ENCODE measurements at places on chromosomes 7 and 10.

- no peak for DNase-seq
Measured at GRCh38 chr10:76251841-76252671, 820.6 kb downstream of the LRMDA start.

GRCh38 chr10:55160655-55161283, 359.7 kb upstream of the PCDH15 start:
- DNase-seq: no peak

DNA sequence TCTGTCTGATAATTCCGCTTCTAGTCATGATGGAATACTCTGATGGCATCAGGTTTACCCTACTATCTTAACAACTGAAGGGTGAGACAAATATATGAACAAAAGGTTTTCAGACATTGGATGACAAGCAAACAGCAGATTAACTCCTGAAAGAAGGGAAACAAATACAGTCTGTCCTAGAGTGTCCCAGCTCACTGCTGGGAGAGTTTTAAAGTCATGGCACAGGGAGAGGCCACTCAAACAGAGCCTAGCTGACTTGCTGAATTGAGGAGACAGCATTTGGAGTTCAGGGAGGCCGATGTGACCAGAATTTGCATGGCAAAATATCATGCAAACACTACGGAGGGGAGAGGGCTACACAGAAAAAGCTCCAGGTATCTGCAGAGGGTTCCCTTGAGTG, 73.1 kb downstream of the MDH2 start:
- no peak for DNase-seq

DNA sequence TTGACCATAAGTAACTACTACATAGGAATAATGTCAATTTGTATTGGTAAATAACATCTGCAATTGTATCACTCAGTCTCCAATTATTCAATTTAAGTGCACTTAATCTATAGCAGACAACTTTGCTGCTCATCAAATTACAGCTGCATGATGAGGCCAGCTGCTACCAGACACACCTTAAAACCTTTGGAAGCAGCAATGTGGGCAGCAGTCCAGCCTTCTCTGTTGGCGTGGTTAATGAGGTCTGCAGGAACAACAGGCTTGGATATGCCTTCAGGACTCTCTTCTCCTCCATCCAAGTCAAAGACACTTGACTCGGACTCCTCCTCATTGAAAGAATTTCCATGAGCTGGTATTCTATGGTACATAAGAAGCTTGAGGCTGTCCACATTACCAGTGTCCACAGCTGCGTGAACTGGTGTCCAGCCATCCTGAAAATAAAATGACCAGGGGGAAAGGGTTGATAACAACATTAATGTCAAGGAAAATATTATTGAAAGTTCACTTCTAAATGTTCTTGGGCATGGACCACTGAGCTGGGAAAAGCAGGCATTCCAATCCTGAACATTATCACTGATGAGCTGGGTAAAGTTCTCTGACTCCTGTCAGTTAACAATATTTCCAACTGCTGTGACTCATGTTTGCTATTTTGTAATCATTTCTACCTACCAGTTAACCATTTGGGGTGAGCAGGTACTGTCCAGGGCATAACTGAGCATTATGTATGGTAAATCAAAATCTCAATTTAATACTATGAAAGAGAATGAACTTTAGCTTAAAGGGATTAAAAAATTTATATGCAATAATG, 95.7 kb downstream of the CTTNBP2 start:
- DNase-seq: no peak

DNA sequence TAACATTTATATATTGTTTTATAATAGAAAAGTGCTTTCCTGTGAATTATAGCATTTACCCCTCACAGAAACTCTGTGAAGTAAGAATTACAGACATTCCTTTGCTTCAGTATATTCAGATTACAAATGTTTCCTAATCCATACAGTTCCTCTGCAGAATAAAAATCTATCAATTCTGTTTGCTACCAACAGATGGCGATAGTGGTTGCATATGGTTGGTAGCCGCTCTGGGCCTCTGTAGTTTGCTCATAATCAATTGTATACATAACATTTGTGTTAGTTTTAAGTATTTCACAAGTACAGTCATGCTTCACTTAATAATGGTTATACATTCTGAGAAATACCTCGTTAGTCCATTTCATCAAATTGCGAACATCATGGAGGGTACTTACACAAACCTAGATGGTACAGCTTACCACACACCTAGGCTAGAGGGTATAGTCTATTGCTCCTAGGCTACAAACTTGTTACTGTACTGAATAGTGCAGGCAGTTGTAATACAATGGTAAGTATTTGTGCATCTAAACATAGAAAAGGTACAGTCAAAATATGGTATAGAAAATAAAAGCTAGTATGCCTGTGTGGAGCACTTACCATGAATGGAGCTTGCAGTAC, 94.4 kb upstream of the STEAP4 start:
- peak; percentile 1 for DNase-seq

Data from stimulated activated CD4-positive, alpha-beta T cell treated with anti-CD3 and anti-CD28 coated beads, Interleukin-2, amount 100 ng/mL, for 48 hours (primary cell).